ENCODE measurements at places on chromosomes 13 and 19. TPM values are rescaled to one million over a fixed set of nuclear protein-coding genes. Genes with fewer than 3 reads are reported as not detected.

The SYNGR4 gene
- not detected for total RNA-seq

The ZNF574 gene
- 15.8 TPM for total RNA-seq

The CACNA1A gene
- 1.3 TPM for total RNA-seq

The MBD3L2 gene
- total RNA-seq = not detected

The CAMSAP3 gene
- total RNA-seq = 0.21 TPM

The STOML3 gene
- total RNA-seq = not detected

The SIGLECL1 gene
- not detected for total RNA-seq

The CEACAM19 gene
- not detected for total RNA-seq

The ELSPBP1 gene
- not detected for total RNA-seq

GRCh38 chr13:47564041-47564440 lies 437.0 kb downstream of the SUCLA2 start:
- H3K4me3 ChIP-seq = no peak overlapping the region
- no peak overlapping the region for H3K27ac ChIP-seq
- no peaks in the 10 kb centered on the region for H3K36me3 ChIP-seq
- no peaks in the 10 kb centered on the region for H3K27me3 ChIP-seq
- DNase-seq = no peak
- H3K4me1 ChIP-seq = no peaks in the 10 kb centered on the region

DNA sequence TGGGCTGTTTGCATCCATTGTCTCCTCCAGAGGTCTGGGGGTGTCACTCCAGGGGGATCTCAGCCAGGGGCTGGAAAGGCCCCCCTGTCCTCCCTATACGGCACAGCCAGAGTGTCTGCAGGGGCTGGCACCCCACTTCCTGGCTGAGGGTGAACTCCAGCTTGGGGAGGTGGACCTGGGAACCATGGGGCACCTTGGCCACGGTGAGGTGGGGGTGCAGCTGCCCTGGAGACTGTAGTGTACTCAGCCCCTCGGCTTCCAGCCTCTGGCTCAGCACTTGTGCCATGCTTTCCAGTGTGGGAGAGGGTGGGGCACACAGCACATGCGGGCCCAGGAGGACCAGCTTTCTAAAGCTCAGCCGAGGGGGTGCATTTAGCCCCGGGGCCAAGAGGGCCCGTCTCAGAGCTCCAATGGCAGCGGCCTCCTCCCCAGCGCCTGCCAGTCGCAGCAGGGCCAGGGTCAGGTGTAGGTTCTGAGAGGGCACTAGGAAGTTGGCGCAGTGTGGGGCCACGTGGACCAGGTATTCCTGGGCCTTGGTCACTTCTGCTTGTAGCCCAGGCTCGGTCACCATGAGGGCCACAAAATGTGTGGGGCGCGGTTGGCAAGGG lies 1.4 kb downstream of the LENG9 start:
- no peak for DNase-seq
- H3K27me3 ChIP-seq = peaks cover 9% of the 10 kb centered on the region
- peaks cover 29% of the 10 kb centered on the region for H3K36me3 ChIP-seq
- H3K4me1 ChIP-seq = peaks cover 40% of the 10 kb centered on the region

DNA sequence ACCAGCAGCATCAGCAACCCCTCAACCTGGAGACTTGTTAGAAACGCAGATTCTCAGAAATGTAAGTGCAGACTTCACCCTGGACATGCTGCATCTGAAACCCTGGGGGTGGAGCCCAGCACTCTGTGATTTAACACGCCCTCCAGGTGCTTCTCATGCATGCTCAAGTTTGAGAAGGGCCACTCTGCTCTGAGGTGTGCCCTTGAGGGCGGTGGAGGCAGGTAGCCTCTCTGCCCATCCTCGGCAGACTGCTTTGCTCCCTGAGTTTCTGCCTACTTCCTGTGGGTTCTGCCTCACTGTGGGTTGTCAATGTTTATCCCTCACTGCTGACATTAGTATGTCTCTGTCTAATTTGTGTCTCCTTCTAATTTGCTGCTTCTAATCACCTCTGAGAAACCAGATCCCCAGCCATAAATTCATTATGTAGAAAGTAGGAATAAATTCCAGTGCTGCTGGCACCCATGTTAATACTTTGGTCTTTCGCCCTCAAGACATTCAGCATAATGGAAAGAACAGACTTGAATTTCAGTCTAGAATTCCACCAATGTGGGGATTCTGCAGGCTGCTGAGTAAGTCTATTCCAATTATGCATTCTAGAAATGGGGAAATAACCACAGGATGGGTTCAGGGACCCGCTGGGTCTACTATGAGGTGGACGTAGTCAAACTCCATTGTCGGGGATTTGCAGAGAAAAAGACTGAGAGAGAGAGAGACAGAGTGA lies 51.3 kb upstream of the CYSLTR2 start:
- no peak overlapping the region for H3K27ac ChIP-seq
- peaks cover 7% of the 10 kb centered on the region for H3K4me1 ChIP-seq
- peaks cover 2% of the 10 kb centered on the region for H3K36me3 ChIP-seq
- no peak overlapping the region for H3K4me3 ChIP-seq
- DNase-seq = no peak

DNA sequence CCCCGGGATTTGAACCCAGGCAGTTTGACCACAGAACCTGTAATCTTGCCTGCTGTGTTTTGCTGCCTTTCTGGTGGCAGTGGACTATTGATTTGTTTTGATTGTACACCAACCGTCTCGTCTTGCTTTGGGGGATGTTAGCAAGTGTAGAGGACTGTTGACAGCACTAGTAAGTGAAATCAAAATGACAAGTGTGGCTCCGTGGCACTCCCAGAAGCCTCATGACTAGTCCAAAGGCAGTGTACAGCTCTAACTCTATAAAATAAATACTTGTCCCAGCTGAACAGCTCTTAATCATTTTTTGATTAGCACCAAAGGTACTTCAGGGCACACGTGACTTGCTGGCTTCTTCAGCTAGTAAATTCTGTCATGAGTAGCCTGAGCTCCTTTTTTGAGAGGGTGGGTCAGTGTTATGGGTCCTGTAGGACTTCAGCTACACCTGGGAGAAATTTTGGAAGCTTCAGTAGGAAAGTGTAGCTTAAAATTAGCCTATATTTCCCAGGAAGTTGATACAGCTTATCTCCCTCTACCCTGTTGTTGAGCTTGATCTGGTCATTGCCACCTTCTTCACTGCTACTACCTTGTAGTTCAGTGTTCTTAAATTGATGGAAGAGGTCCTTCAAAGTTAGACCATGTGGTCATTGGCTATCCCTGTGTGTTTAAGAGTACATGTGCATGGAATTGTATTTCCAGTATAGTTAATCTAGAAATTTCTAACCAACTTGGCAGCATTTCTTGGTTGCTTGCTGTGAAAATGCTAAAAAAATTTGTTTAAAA lies 15.1 kb downstream of the TM9SF2 start:
- no peaks in the 10 kb centered on the region for H3K27me3 ChIP-seq
- peak overlapping the region; percentile 54 for H3K27ac ChIP-seq
- peaks cover 30% of the 10 kb centered on the region for H3K4me1 ChIP-seq
- H3K36me3 ChIP-seq = peaks cover 26% of the 10 kb centered on the region
- DNase-seq = no peak

DNA sequence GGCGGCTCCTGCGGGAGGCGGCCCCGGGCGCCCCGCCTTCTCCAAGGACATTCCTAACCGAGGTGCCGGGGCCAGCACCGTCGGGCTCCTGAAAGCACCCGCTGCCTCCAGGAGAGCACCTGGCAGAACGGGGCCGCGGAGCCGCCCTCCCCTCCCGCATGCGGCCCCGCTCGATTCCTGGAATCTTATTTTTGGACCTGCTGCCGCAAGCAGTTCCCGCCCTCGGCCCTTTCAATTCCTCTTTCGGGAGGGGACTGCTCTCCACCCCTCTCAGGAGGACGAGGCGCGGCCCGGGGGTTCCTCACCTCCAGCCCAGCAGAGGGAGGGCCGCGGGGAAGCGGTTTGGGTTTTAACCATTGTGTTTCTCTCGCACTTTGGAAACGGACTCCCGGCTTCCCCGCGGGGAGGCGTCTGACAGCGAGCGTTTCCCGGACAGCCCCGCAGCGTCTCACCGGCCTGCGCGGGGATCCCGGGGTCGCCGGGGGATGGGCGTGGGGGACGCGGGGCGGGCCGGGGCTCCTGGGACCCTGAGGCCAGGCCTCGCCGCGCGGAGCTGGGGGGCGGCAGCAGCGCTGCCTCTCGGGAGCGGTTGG lies 849 bp downstream of the GAS6 start:
- no peak overlapping the region for H3K27ac ChIP-seq
- H3K4me3 ChIP-seq = peak overlapping the region; percentile 49
- no peak for DNase-seq
- H3K4me1 ChIP-seq = peaks cover 13% of the 10 kb centered on the region
- H3K27me3 ChIP-seq = peaks cover 47% of the 10 kb centered on the region

DNA sequence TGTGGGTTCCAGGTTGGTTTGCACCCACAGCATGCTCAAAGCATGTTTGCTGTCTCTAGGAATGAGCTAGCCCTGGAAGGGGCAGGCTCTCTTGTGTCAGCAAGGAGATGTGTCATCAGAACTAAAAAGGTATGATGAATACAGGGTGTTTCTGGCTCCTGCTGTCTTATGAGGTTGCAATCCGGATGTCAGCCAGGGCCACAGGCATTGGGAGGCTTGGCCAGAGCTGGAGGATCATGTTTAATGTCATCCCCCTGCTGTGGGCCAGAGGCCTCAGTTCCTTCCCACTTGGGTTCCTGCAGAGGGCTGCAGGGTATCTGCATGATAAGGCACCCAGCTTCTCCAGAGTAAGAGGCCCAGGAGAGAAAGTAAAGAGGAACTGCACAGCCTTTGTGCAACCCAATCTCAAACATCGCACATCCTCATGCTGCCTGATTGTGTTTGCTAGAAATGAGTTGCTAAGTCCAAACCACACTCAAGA lies 193.6 kb downstream of the COL4A1 start:
- no peaks in the 10 kb centered on the region for H3K4me1 ChIP-seq
- H3K27ac ChIP-seq = no peak overlapping the region
- no peak overlapping the region for H3K4me3 ChIP-seq
- no peaks in the 10 kb centered on the region for H3K36me3 ChIP-seq

GRCh38 chr13:36054041-36054440 lies 77.1 kb downstream of the DCLK1 start:
- no peak overlapping the region for H3K27ac ChIP-seq
- no peak for DNase-seq
- no peaks in the 10 kb centered on the region for H3K36me3 ChIP-seq
- H3K27me3 ChIP-seq = no peaks in the 10 kb centered on the region
- H3K4me1 ChIP-seq = no peaks in the 10 kb centered on the region

- no peak for DNase-seq
- no peaks in the 10 kb centered on the region for H3K36me3 ChIP-seq
- no peaks in the 10 kb centered on the region for H3K4me1 ChIP-seq
- H3K4me3 ChIP-seq = no peak overlapping the region
- no peaks in the 10 kb centered on the region for H3K27me3 ChIP-seq
Measured at GRCh38 chr13:96851856-96852445, 142.3 kb downstream of the OXGR1 start.

DNA sequence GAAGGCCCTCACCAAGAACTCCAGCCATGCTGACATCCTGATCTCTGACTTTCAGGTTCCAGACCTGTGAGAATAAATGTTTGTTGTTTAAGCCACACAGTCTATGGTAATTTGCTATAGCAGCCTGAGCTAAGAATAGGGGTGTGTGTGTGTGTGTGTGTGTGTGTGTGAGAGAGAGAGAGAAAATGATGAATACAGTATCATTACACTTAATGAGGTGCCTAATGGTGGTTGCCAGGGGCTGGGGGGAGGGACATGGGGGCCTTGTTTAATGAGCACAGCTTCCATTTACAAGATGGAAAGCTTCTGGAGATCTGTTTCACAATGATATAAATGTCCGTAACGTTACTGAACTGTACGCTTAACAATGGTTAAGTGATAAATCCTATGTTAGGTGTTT lies 53.8 kb upstream of the LATS2 start:
- peaks cover 2% of the 10 kb centered on the region for H3K4me1 ChIP-seq
- DNase-seq = no peak
- no peaks in the 10 kb centered on the region for H3K27me3 ChIP-seq
- no peak overlapping the region for H3K4me3 ChIP-seq
- no peaks in the 10 kb centered on the region for H3K36me3 ChIP-seq
- no peak overlapping the region for H3K27ac ChIP-seq

DNA sequence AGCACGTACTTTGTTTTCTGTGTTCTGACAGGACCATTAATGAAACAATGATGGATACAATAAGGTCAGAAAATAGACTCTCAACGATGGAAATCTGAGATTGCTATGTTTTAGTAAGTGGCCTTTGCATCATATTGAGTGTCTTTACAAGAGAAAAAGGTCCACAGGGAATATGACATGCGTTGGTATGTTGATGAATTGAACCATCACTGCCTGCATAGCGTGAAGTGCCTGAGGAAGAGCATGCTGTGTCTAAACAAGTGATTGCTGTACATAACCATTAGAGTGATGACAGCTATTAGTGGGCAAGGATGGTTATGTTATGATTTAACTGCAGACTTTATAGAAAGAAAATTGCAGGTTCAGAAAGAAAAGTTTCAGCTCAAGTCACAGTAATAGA lies 623.2 kb downstream of the SLITRK5 start:
- DNase-seq = no peak
- no peaks in the 10 kb centered on the region for H3K4me1 ChIP-seq
- H3K4me3 ChIP-seq = no peak overlapping the region
- H3K27ac ChIP-seq = no peak overlapping the region
- H3K27me3 ChIP-seq = no peaks in the 10 kb centered on the region

- H3K27me3 ChIP-seq = no peaks in the 10 kb centered on the region
- H3K27ac ChIP-seq = no peak overlapping the region
- H3K4me3 ChIP-seq = no peak overlapping the region
Measured at GRCh38 chr19:32460476-32460875, 54.9 kb downstream of the DPY19L3 start.

DNA sequence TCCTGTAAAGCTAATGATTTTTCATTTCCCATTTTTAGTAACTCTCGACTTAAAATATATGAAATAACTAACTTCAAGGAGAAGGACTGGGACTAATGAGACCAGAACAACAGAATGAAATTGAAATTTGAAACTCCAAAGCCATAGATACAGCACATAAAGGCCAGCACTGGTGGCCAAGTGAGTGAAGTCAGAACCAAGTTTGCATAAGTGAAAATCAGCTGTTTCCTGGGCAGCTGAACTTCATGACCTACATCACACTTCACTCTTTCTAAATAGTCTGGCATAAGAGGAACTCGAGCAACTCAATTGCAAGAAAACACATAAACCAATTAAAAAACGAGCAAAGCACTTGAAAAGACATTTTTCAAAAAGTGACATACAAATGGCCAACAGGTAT lies 84.5 kb downstream of the DCLK1 start:
- H3K4me3 ChIP-seq = no peak overlapping the region
- DNase-seq = no peak
- no peaks in the 10 kb centered on the region for H3K4me1 ChIP-seq
- no peaks in the 10 kb centered on the region for H3K36me3 ChIP-seq
- no peaks in the 10 kb centered on the region for H3K27me3 ChIP-seq
